Testis (tissue), 5 donors: ENCODE measurements at places on chromosomes 7 and 10. TPM values are rescaled to one million over a fixed set of nuclear protein-coding genes. Genes with fewer than 3 reads are reported as not detected.
A peak's percentile ranks its signal among the peaks of the same experiment; 100 is the strongest.

- peak; percentile 53 for DNase-seq
Measured at GRCh38 chr10:119207713-119208552, 562 bp downstream of the GRK5 start.

DNA sequence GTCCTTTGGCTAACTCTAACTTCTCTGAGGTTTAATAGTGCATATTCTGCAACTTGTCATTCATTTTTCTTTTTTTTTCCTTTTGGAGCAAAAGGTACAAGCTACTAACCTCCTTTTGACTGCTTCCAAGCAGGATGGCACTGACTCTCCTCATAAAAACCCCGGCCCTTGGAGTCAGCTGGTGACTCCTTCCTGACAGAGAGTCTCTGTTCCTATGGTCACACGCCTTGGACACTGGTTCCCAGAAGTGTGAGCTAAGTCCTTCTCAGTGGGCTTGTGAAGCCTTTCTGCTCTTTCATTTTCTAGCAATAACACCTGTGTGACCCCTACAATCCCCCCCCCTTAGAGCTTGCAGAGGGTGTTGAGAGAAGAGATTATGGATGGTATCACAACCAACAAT is 21.7 kb downstream of the DOCK4 start:
- DNase-seq, result no peak

GRCh38 chr10:108560488-108560887 is 1362.8 kb downstream of the XPNPEP1 start:
- no peak for DNase-seq

GRCh38 chr10:86715156-86715795 is 41.1 kb upstream of the BMPR1A start:
- no peak for DNase-seq

GRCh38 chr7:140229591-140230515 is 53.1 kb upstream of the KDM7A start:
- no peak for DNase-seq

The TMEM139 gene
- polyA plus RNA-seq, result 5.3 TPM

The PCGF6 gene
- polyA plus RNA-seq, result 15.9 TPM

The ZNF239 gene
- polyA plus RNA-seq, result 20.8 TPM

- DNase-seq, result no peak
Measured at GRCh38 chr10:118581340-118581739, 14.1 kb downstream of the PRLHR start.

DNA sequence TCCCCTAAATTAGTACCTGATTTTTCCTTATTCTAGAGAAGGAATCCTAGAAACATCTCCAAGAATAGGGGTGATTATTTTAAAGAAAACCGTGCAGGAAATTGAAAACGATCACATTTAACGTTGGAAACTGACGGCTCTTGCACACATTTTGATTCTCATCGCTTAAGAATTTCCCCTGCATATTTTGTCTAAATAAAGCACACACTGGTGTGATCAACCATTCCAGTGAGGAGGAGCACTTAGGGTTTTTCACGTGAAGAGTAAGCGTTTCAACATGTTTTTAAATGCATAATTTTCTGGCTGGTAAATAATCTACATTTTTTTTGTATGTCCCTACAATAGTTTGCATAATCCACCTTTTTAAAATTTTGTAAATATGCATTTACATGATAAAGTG is 229.7 kb upstream of the PFKP start:
- DNase-seq, result no peak

- peak; percentile 1 for DNase-seq
Measured at GRCh38 chr7:159088016-159088865, 56.4 kb downstream of the VIPR2 start.

The LRRC4 gene
- polyA plus RNA-seq, result 17.0 TPM

The RPEL1 gene
- polyA plus RNA-seq, result not detected

DNA sequence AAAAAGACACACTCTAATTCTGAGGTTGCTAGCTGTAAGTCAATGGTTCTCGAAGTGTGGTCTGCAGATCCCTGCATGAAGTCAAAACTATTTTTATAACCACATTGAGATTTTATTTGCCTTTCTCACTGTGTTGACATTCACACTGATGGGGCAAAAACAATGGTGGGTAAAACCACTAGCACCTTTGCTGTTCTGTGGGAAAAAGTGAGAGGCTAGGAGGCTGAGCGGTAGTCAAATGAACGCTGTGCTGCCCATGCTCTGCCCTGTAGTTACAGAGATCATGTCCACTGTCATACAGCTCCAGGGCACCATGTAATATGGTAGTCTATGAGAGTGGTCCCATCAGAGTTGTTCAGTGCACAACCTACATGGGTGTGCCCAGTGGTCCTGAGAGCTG is 21.6 kb upstream of the PDCD4 start:
- DNase-seq, result no peak

- DNase-seq, result no peak
Measured at GRCh38 chr10:49207113-49207512, 18.9 kb upstream of the TMEM273 start.

- DNase-seq, result no peak
Measured at GRCh38 chr10:126204320-126204719, 184.0 kb downstream of the ADAM12 start.

The PDLIM1 gene
- 64.3 TPM for polyA plus RNA-seq

DNA sequence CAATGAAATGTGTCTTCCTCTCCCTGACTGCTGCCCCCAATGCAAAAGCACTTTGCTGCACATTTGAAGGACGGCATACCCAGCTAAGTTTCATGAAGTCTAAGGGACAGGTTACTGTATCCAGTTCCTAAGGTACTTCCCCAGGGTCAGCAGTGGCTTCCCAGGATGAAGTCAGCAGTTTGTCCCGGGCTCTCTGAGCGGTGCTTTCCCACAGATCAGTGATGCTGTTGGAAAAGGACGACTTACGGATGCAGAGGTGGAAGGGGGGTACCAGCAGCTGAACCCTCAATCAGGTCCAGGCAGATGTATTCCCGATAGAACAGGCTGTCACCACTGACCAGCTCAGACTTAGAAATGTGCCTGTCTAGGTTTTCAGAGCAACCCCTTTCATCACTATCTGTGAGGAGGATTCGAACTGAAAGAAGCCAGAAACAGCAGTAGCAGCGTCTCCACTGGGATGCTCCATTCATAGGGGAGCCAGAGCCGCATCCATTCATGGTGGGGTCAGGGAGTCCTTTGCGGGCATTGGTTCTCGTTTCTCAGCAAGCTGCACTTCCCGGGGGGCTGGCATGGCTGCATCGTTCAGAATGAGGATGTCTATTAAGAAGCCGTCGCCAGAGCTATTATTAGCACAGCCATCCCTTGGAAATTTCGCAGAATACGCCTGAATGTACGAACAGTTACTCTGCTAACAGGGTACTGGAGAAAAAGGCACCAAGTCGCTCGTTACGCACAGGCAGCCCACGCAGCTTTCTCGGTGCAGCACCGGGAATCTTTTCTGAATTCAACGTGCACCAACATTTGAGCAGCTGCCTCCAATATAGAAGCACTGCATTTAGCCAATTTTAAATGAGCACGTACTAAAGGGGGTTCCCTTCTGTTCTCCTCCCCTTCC is 303.7 kb downstream of the PRPF18 start:
- DNase-seq, result no peak

The GCK gene
- 0.90 TPM for polyA plus RNA-seq

The BLNK gene
- 4.5 TPM for polyA plus RNA-seq

DNA sequence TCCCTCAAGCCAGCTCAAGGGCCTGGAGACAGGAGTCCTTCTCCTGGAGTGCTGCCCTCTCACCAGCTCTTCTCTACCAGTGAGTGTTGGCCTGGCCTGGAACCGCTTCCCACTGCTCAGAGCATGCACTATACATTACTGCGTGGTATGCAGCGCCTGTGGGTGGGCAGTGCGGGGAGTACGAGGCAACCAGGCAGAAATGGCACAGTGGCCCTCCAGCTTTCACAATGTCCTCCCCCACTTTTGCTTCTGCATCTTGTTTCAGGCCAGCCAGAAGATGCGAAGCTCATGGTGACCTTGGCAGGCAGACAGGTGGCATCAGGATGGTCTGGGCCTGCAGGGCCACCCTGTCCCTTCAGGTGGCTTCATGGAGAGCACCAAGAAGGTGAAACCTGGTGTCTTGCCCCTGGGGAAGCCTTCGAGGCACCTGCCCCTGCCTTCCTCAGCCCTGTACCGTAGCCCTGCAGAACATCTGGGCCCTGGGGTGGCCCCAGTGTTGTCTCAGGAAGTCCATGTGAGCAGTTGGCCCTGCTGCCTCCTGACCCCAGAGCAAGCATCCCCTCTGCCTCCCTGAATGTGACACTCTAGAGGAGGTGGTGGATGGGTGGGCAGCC is 35.8 kb downstream of the RASGEF1A start:
- DNase-seq, result no peak

The MAPK8 gene
- 91.8 TPM for polyA plus RNA-seq

The UCN3 gene
- polyA plus RNA-seq, result not detected

The IGF2BP3 gene
- 17.8 TPM for polyA plus RNA-seq

DNA sequence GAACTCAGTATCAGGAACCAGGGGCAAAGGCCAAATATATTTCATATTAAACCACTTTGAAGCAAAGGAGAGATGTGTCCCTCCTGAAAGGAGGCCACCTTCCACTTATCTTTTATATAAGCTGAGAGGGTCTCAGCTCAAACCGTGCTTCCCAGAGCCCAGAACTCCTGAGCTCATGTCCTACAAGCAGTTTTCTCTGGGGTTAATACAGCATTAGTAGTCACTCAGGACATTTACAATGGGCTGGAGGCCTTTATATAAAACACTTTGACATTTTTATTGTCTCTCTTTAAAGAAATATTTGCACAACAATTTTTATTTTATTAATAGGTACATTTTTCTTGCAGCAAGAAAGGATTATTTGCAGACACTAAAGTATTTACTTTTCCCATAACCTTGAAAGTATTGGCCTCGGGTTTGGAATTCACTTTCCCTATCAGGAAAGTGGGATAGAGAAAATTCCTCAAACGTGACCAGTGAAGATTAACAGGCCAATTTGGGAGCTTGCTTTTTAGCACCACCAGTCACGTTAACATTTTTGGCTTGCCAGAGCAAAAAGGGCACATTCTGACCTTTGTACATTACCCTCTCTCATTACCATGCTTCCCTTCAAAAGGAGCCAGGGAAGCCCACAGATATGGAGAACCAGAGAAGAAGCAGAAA is 464.9 kb upstream of the NRP1 start:
- no peak for DNase-seq

The KAZALD1 gene
- 6.8 TPM for polyA plus RNA-seq

The CNTNAP2 gene
- polyA plus RNA-seq, result 4.3 TPM

The INHBA gene
- 2.5 TPM for polyA plus RNA-seq

DNA sequence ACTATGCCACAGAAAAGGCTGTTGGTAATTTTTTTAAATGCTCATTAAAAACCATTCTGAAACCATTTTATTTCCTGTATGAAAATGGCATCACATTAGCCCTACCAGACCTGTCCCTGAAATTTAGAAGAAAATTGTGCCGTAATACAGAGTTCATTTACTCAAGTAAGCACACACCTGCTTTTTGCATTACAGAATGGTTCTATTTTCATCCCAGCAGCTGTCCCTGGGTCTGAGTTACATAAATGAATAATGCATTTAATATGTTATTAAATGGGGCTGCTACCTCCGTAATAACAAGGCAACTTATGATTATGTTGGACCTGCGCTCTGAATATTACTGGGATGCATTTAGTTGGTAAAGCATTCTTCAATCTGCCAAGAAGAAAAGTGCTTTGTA is 508.9 kb downstream of the SORCS1 start:
- DNase-seq, result no peak

DNA sequence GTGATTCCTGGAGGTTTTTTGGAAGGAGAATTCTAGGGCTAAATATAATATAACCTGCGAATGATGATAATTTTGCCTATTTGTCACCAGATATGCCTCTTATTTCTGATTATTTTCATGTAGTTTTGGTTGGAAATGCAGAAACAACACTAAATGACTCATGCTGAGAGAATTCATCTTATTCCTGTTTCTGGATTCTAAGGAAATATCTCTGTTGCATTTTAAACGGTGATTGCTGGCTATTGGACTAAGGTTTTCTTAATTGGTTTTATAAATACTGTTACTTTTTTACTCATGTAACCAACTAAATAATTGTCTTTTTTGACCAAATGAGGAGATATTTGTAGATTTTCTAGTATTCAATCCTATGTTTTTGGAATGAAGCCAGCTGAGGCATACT is 204.9 kb upstream of the NPSR1 start:
- no peak for DNase-seq

DNA sequence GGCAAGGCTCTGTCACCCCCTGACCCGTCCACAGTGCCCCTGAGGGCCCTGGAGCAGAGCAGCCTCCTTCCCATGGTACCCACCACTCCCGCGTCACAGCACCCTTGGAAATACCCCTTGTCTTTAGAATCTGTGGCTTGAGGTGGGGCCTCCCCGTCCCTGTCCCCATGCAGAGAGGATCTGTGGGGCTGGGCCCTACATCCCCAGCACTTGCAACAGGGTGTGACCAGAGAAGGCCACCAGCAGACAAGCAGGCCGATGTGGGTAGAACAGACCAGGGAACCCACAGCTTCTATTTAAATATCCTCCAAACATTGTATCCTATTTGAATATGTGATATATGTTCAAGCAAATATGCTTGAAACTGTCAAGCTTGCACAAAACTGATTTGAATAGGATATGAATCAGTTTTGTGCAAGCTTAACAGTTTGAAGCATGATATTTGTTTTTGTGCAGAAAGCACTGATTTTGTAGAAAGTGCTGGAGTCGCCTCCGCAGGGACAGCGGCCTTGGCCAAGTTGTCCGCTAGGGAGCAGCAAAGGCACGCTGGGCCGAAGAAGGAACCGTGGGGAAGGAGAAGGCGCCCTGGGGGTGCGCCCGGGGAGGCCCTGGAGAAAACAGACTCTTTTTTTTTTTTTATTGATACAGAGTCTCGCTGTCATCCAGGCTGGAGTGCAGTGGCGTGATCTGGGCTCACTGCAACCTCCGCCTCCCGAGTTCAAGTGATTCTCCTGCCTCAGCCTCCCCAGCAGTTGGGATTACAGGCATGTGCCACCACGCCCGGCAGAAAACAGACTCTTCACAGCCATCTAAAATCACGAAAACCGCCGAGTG is 2.2 kb downstream of the CFAP46 start:
- DNase-seq, result peak; percentile 53

The ADAM12 gene
- 2.8 TPM for polyA plus RNA-seq

DNA sequence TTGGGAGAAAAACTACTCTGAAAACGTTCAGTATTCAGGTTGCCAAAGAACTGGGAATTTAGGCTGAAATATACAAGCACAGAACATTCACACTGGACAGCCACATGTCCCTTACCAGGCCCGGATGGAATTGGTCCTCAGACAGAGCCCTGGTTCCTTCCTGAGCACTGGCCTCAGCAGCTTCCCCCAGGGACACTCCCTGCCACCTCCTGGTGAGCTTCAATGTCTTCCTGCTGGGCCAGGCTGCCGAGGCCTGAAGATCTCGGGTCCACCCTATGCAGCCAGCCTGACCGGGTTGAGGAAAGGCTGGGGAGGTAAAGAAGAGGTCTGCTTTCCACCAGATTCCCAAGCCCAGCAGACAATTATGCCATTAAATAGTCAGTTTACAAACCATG is 24.8 kb downstream of the LEP start:
- no peak for DNase-seq

DNA sequence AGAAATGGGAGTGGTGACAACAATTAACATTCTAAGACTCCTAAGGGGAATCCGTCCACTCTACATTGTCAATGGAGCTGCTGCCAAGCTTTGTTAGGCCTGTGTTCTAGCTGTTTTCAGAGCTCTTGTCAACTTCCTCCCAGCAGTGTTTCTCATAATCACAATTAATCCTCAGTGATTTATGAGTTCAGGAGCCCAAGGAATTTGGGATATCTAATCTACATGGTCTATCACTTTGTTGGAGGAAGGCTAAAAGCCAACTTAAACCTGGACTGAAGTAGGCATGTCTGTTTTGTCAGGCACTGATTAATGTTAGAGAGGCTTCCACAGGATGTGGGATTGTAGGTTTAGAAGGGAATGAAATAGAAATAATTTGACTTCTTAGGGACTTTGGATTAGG is 10.2 kb upstream of the OR2F2 start:
- DNase-seq, result no peak
